ENCODE measurements at places on chromosomes 1 and 21. TPM values are rescaled to one million over a fixed set of nuclear protein-coding genes. Genes with fewer than 3 reads are reported as not detected.
A peak's percentile ranks its signal among the peaks of the same experiment; 100 is the strongest.

GRCh38 chr1:43545695-43546387, 15.2 kb downstream of the PTPRF start:
- no peak for DNase-seq

- no peak for DNase-seq
These were observed 112.0 kb downstream of the PDE4B start for GRCh38 chr1:65904681-65905083.

Gene NR5A2
- 0.21 TPM for total RNA-seq

Gene APOBEC4
- not detected for total RNA-seq

GRCh38 chr1:178607718-178608408, 95.0 kb downstream of the TEX35 start:
- DNase-seq: peak; percentile 72

Gene KTI12
- total RNA-seq: 20.4 TPM

DNA sequence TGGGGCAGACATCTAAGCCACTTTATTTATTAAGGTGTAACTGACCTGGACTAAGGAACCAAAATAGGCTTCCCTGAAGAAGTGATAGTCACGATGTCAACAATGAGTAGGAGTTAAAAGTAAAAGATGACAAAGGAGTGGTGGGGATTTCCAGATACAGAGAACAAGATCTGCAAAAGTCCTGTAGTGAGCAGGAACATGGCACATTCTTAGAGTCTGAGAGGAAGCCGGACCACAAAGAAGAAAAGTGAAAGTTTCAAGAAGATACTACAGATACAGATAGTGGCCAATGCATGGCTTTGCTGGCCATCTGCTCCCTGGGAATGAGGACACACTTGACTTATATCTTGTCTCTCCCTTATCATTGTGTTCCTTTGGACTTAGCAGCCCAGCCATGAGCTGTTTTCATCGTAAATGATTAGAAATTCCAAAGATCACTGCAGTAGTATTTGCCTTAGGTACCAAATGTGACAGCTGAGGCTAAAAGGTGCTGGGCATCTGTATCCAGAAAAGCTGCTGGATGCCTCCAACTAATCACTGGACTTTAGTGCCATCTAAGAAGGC, 302.4 kb upstream of the NR5A2 start:
- DNase-seq: peak; percentile 26

DNA sequence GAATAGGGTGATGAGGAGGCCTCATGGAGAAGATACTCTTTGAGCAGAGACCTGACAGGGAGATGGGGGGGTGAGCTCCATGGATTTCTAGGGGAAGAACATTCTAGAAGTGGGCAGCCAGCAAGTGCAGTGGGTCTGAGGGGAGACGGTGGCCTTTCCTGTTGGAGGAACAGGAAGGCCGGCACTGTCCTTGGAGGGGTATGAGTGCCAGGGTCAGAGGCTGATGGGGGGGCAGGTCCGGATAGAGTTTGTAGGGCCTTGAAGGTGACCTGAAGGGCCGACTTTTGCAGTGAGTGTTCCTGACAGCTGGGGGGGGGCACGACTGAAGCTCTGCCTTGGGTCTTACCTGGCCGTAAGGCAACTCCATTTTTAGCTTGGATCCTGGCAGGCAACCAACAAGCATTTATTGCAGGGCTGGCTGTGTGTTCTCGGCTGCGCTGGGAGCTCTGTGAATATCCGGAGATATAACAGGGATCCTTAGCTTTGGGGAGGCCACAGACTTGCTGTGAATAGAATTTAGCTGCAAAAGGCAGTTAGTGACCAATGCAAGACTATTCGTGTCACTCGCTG, 130.6 kb downstream of the MRPS6 start:
- DNase-seq: no peak

Gene OR2L2
- not detected for total RNA-seq

Gene ERG
- not detected for total RNA-seq

GRCh38 chr1:78263459-78263858, 217.7 kb downstream of the GIPC2 start:
- no peak for DNase-seq

GRCh38 chr1:154557939-154558719, at the start of gene UBE2Q1:
Gene UBE2Q1 (minus strand): TSS chr1:154558662. CDS start chr1:154558553, 109 bp downstream.
- DNase-seq: no peak

DNA sequence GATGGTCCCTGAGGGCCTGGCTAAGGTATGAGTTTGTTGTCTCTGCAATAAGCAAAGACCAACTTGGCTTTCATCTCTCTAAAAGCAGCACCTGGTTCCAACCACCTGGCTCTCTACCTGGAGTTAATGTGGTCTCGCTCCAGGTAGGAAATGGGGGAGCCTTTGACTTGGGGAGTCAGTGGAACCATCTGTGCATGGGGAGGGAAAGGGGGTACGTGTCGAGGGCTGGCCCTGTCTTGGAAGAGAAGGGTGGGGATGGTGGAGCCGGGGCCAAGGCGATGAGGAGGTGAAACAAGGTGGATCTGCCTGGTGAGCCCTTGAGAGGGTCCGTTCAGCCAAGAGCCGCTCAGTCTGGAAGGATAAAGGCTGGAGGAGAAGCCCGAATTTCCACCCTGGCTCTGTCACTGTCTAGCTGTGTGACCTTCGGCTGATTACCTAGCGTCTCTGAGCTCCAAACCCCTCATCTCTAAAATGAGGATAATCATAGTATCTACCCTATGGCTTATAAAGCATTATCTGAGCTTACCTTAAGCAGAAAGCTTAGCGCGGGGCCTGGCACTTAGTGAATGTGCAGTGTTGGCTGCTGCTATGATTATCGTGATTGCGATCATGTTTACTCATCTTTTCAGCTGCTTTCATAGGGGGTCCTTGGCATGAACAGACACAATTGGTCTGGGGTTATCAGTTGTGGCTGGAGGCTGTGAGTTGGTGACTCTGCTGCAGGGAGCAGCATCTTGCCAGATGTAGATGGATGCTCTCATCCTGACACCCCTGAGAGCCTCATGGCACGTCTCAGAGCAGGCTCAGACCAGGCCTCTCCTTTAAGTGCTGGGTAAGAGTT, 78.7 kb downstream of the ACTL8 start:
- no peak for DNase-seq

DNA sequence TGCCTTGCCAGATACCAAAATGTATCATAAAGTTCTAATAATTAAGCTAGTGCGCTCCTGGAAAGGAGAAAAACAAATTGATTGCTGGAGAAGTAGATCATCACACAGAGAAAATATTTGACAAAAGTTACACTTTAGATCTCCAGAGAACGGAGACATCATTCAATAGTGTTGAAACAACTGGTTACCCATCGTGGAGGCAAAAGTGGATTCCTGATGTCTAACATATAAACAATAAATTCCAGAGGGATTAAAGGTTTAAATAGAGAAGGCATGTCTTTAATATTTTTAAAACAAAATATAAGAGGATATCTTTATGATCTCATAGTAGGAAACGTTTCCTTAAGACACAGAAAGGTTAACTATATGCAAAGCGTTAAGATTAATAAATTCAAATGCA, 41.0 kb downstream of the NRIP1 start:
- DNase-seq: no peak

GRCh38 chr1:213192026-213192425, 141.0 kb downstream of the RPS6KC1 start:
- DNase-seq: no peak

All from GM12878 (cell line).